ENCODE measurements at places on chromosomes 12 and 14. TPM values are rescaled to one million over a fixed set of nuclear protein-coding genes. Genes with fewer than 3 reads are reported as not detected.
A peak's percentile ranks its signal among the peaks of the same experiment; 100 is the strongest.

DNA sequence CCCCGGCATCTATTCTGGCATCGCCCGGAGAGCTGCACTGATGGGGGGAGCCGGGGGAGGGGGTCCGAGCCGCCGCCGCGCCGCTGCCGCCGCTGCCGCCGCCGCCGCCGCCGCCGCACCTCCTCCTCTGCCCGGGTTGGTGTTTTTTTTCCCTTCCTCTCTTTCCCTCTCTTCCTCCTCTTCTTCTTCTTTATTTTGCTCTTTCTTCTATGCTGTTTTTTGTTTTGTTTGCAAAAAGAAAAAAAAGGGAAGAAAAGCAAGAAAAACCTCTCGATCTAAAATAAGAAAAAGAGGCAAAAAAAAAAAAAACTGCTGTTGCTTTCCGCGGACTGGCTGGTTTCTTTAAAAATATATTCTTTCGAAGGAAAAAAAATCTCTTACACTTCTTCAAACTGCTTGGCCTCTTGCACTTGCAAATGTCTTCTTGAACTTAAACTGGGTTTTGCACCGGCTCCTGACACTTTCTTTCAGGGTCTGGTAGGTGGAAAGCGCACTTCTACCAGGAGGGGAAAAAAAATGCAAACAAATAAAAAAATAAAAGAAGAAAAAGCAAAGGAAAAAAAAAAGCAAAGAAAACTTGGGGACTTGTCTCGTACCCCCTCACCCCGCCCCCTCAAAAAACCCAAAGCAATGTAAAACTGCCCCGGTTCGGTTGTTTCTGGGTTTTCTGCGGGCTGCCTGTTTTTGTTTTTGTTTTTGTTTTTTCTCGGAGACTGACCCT lies 616 bp downstream of the BCL11B start:
- DNase-seq, result no peak

DNA sequence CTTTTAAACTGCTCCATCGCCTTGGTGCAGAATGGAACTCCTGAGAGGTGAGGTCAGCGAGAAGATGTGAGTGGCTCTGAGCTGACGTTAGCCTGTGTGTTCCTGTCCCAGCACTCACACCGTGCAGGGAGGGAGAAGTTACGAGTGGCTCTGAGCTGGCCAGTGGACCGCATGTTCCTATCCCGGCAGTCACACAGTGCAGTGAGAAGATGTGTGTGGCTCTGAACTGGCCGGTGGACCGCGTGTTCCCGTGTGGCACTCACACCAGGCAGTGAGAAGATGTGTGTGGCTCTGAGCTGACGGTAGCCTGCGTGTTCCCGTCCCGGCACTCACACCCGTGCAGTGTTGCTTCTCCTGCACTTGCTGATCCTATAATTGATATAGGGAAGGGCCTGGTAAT lies 59.9 kb downstream of the VCPKMT start:
- DNase-seq, result no peak

GRCh38 chr14:104863923-104864266 lies 1.2 kb upstream of the CEP170B start:
- no peak for DNase-seq

DNA sequence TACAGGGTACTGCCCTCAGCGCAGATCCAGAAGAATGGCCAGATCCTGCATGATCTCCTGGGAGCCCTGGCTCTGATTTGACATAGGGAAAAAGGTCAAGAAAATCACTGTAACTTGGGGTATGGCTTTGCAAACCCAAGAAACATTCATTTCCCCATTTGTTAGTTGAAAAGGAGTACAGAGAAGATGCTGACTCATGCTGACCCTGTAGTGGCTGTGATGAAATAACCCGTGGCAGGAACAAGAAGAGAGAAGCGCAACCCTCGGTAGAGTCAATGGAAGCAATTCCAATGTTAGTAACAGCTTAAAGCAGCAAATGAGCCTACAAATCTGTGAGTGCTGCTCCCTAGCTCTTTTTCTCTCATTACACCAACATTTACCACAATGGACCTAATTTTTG lies 281.6 kb upstream of the NPAS3 start:
- DNase-seq, result no peak

DNA sequence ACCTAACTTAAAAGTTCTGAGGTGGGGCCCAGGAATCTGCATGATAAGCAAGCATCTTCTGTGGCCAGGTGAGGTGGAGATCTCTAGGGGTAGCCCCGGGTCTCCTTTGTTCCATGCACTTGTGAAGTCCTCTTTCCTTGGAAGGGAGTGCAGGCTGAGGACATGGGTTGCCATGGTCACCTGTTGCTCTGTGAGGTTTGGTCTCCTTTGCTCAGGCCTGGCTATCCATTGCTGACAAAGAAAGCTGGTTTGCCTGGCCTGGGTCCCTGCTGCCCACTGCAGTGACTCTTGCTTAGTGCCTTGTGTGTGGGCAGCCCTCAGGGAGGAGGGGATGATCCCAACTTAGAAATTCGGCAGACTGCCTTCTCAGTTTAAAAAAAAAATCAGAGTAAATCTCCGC lies 11.1 kb downstream of the NRXN3 start:
- DNase-seq, result no peak

- no peak for DNase-seq
Observed at GRCh38 chr14:70005281-70005805, 126.1 kb downstream of the SMOC1 start.

DNA sequence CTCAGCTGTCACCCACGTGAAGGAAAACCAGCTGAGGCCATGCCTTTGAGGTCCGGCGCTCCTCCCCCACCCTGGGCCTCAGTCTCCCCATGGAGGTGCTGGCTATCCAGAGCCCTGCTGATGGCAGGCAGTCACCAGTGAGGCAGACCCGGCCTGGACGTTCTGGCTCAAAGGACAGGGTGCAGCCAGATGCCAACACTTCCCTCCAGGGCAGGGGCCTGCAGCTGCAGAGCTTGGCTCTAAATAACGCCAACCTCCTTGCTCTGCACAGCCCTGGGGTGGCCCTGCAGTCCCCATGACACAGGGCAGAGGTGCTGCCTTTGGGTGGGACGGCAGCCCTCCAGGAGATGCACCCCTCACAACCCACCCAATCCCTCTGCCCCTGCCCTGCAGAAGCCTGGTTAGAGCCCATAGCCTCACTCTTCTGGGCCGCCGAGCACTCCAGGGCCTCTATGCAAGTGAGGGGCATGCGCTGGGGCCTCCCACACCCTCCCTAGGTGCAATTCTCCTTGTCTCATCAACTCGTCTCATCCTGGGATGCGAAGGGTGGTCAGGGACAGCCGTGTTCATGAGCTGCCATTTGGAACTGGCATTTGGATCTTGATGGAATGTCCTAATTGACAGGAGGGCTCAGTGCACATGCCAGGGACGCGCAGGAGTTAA lies 30.4 kb downstream of the CCDC85C start:
- no peak for DNase-seq

GRCh38 chr12:6171409-6172015 lies 28.7 kb upstream of the CD9 start:
- no peak for DNase-seq

DNA sequence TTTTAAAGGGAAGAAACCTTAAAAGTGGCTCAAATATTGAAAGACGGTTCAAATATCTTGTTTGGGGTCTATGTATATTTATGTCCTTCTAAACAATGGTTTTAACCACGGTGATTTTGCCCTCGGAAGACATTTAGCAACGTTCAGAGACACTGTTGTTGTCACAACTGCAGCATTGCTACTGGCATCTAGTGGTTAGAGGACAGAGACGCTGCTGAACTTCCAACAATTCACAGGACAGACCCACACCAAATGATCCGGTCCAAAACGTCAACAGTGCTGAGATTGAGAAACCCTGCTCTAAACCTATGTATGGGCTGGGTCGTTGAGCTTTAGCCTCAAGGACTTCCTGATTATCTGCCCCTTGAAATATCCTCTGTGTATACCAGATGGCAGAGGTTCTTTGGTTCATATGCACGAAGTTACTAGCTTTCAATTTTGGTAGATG lies 1.7 kb downstream of the ANGEL1 start:
- DNase-seq, result no peak

DNA sequence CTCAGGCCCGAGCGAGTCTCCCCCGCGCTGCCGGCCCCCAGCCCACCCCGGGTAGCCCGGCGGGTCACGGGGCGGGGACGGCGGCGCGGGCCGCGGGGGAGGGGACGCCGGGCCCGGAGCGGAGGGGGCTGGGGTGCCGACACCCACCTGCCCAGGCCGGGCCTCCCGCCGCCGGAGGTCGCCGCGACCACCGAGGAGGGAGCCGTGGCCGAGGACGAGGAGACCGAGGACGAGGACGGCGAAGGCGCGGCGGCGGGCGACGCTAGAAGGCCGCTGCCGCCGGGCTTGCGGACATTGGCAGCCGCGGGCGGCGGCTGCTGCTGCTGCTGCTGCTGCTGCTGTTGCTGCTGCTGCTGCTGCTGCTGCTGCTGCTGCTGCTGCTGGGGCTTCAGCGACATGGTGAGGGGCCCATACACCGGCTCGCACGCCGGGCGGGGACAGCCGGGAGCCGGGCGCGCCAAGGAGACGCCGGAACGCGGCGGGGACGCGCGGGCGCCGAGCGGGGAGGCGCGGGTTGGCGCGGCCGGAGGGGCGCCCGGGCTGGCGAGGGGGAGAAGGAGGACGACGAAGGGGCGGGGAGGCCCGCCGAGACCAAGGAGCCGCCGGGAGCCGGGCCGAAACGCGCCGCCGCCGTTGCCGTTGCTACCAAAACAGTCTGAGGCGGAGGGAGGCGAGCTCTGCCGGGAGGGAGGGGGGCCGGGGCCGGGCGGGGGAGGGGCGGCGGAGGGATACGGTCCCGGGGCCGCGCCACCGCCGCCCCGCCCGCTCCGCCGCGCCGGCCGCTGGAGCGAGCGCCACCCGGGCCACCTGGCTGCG lies at the start of gene ATXN2:
Gene ATXN2 (minus strand): TSS at position 679 of the 816 bp plus-strand sequence. CDS start 281 bp downstream, at position 398.
- no peak for DNase-seq

GRCh38 chr14:105962532-105962931 lies 436.1 kb downstream of the TMEM121 start:
- DNase-seq, result no peak

- no peak for DNase-seq
Observed at GRCh38 chr12:69886715-69887114, 61.7 kb downstream of the MYRFL start.

DNA sequence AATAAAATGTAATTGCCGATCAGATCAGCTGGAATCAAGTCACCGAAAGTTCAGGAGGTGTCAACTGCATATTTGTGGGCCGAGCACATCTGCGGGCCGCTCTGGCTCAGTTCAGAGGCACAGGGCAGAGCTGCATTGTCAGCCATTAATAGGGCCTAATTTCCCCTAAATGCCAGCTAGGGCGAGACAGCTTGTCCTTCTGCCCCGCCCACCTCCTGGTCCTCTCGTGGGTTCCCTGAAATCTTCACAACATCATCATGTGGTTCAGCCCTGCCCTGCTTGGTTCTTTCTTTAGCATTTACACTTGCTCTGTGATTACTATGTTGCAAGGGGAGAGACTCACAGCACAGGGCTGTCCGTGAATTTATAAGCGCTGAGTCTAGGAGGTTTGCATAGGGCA lies 148.9 kb downstream of the CHST11 start:
- no peak for DNase-seq

DNA sequence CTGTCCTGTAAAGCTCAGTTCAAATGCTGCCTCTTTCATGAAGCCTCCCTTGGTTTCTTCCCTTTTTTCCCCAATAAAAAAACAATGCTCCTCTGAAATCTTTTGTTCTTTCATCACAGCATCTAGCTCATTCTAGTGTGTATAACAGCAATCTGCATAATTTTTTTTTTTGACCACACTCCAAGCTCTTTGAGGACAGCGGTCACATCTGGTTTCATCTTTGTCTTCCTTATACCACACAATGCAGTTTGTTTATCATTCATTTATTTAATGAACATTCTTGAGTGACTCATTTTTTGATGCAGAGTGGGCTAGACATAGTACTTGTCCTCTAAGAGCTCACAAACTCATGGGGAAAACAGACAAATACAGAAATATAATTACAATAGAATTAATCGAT lies 7.3 kb downstream of the GNG2 start:
- DNase-seq, result no peak

DNA sequence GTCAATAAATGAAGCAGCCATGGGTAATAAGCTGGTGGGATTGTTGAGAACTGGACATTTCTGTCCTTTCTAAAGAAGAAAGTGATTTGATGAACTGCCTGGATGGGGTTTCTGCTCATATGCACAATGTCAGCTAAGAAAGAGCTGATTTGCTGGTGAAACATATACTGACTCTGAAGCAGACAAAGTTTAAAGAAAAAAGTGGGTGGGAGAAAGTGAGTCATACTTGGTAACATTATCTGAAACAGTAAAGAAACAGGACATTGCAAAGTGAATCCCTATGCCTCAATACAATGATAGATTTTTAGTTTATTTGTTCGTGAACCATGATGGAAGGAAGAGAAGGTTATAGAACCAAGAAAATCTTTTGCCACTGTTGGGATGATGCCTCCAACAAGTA lies 95.6 kb upstream of the DNM1L start:
- DNase-seq, result no peak

DNA sequence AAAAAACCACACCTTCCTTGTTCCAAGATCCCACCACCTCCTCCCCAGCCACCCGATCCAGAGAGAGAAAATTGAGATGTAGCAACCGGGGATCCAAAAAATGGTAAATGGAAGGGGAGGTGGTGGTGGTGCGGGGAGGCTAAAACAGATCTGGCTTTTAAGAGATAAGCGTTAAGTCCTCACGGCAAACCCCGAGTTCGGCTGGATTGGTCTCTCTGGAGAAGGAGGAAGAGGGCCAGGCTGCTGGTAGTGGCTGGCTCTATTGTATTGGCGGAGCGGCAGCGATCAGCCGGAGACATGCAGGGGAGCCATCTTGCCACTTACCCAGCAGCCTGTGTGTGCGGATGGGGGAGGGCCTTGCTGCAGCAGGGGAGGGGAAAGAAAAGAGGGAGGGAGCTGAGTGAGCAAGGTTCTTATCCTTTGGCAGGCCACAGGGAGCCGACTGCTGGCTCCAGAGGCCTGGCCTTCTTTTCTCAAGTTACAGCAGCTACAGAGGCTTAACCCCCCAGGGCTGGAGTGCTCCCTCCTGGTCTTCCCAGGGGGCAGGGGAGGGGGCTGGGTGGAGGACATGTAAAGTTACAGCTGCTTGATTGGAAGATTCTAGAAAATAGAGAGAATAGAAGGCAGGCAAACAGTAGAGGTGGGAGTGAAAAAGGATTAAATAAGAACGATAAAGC lies 14.1 kb upstream of the CDH24 start:
- peak; percentile 57 for DNase-seq

Gene CMKLR1
- 2.6 TPM for polyA plus RNA-seq

Gene CLEC2D
- 11.7 TPM for polyA plus RNA-seq

Gene DDN
- 33.6 TPM for polyA plus RNA-seq

Gene INSM2
- not detected for polyA plus RNA-seq

Gene GPATCH2L
- polyA plus RNA-seq, result 20.8 TPM

Gene TPPP2
- polyA plus RNA-seq, result 0.49 TPM

Gene PTCSC3
- not detected for polyA plus RNA-seq

Gene FSCB
- not detected for polyA plus RNA-seq

Gene CSRP2
- polyA plus RNA-seq, result 28.7 TPM

Gene HSPB8
- polyA plus RNA-seq, result 269 TPM

Gene ARHGEF25
- 25.4 TPM for polyA plus RNA-seq

Gene ASCL1
- polyA plus RNA-seq, result not detected

Data from forelimb muscle (tissue), 1 donor.